NCI-H1092 (cell line): ENCODE measurements at places on chromosomes 1 and 21.

DNA sequence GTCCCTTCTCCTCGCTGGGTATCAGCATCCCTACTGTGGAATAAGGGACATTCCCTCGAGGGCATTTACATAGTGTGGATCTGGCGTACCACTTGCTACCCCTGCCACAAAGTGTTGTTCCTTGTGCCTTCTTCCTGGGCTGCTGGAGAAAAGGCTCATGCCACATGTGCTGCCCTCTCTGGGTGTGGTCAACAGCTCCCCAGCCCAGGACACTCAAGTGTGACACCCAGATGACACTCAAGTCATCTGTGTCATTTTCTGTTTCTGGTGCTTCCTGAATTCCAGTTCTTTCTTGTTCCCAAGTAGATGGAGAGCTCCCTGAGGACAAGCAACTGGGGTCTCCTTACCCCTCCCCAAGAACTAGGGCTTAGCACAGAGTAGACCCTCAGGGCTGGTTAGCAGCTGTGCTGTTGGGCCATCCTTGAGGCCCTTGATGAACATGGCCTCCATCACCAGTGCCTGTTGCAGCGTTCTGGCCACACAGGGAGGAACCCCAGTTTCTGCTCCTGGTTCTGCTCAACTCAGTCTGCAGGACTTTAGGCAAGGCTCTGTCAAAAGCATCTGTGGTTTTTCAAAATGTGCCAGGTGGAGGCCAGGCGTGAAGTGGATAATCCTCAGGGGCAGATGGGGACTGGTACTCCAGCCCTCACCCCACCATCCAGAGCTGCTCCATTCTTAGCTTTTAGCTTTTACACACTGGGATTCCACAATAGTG lies 49.0 kb upstream of the CLIC4 start:
- no peak for DNase-seq

DNA sequence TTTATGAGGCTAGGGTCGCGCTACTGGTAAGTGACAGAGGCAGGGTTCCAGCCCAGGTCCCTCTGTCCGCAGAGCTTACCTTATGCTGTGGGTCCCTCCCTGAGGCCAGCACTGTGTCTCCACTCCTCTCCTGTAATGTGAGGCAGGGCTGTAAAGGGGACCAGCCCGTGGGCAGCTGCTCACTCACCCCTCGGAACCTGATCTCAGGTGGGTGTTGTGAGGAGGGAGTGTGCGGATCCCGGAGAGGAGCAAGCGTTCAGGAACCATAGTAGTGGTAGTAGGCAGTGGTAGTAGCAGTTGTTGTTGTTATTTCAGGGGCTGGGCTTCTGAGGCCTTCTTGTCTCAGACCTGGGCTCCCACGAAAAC lies 1.7 kb downstream of the ZC3H12A start:
- DNase-seq = no peak

DNA sequence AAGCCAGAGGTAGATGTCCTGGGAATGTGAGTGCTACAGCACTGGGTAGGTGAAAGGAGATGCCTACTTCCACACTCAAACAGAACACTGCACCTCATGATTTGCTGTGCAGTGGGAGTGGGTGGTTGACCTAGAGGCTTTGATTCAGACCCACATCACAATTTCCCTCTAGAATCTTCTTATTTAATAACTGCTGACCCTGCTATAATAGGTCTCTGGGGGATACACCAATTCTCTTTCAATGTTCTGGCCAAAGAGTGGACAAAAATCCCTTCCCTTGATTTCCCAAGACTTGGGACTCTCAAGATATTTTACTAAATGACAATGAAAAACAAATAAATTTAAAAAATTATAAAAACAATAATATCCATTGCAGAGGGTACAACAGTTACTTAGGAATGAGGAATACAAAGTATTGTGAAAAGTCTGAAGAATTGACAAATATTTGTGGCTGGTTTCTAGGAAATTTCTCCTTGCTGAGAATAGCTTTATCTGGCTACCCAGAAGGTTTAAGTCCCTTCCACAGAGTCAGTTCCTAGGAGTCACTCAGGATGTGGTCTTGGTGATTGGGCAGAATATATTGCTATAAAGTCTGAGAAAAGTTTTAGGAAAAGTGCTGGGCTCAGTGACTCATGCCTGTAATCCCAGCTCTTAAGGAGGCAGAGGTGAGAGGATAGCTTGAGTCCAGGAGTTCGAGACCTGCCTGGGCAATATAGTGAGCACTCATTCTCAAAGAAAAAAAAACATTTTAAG lies 2.4 kb upstream of the FCGR2A start:
- DNase-seq = no peak

GRCh38 chr1:84721152-84721551 lies 30.9 kb upstream of the SSX2IP start:
- no peak for DNase-seq
